ENCODE measurements at places on chromosomes 6 and 20.

GRCh38 chr6:25004357-25004756, 68.6 kb upstream of the RIPOR2 start:
- DNase-seq: no peak

DNA sequence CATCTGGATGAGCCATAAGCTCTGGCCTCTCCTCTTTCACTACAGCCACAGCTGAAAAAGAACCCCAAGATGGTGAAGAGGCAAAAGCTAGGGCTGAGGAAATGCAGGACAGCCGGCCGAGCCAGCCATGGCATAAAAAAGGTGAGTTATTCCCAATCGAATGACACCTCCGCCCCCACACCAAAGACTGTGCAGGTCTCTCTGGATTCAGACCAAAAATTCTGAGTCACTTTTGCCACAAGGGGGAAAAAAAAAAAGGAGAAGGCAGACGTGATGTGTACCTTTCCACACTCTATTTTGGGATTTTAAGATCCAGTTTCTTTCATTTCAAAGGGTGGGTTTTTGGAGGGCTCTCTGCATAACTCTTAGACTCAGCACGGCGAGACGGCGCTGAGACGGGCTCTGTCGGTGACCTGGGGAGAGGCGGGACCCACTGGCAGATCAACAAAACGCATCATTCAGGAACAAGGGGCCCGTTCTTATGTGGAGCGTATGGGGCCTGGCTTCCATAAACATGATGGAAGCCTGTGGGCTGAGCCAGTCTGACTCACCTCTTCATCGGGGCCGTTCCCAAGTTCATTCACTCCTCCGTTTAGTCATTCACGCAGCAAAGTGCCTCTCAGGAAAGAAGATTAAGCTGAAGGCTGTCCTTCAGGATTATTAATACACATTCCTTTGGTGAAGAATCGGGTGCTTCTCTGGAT, 54.8 kb downstream of the NFATC2 start:
- no peak for DNase-seq

- DNase-seq: no peak
Measured at GRCh38 chr6:4531406-4531805, 244.8 kb upstream of the CDYL start.

DNA sequence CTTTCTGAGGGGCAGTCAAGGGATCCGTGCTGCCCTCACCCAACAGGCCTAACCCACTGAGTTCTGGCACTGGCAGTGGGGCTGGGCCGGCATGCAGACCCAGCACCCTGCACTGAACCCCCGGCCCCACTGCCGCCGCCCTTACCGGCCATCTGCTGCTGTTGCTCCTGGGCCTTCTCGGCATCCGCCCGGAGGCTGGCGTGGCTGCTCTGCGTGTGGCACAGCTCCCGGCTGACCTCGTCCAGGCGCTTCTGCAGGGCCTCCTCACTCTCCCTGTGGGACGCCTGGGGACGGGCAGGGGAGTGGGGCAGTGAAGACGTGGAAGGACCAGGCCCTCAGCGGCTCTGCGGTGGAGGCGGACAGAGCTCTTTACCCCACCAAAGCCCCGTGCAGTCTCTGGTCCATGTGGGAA, 52.4 kb downstream of the RRBP1 start:
- DNase-seq: no peak

DNA sequence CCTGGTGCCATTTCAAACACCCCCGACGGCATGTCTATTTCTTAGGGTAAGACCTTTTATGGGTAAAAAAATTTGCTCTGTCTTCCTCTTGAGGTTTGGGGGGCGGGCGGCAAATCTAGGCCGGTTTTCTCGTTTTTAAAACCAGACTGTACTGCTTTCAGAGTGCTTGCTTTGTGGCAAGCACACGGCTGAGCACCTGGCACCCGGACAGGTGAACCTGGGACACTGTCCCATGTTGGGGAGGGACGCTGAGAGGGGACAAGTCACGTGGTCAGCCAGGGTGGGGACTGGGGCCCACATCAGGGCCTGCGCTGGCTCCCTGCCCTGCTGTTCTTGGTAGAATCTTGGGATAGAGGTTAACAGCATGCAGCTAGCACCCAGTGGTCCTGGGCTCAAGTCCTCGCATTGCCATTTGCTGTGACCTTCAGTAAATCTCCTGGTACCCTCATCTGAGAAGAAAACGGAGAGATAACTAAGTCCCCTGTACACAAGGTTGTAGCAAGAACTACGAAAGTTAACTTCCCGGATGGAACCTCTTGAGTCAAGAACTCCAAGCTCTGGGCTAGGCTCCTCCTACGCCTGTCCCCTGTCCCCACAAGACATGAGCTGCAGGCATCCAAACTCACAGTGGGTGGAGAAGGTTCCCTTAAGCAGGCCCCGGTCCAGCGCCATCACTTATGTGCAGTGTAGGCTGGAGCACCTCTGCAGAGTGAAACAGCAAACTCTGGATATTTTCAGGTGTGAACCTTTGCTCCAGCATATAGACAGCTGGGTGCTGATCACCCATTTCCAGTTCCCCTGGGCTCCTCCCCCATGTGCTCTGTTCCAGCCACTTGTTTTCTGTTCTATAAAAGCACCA, 41.7 kb downstream of the PMEPA1 start:
- no peak for DNase-seq

- no peak for DNase-seq
Measured at GRCh38 chr6:124479991-124480430, 482.2 kb upstream of the RNF217 start.

GRCh38 chr6:159092631-159093030, 47.8 kb upstream of the TAGAP start:
- DNase-seq: no peak

- DNase-seq: no peak
Measured at GRCh38 chr6:127376685-127377084, 33.3 kb upstream of the ECHDC1 start.

DNA sequence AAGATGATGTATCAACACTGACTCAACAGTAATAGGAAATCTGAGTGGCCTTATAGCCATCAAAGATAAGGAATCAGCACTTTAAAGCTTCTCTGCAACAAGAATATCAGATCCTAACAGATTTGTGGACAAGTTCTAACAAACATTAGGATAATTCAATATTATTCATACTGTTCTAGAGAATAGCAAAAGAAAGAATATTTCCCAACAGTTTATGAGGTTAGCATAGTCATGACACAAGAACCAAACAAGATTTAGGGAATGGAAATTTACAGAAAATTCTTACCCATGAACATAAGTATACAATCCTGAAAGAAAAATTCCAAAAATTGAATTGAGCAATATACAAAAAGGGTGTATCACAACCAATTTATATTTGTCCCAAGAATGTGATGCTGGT, 64.3 kb upstream of the BTBD3 start:
- DNase-seq: no peak

DNA sequence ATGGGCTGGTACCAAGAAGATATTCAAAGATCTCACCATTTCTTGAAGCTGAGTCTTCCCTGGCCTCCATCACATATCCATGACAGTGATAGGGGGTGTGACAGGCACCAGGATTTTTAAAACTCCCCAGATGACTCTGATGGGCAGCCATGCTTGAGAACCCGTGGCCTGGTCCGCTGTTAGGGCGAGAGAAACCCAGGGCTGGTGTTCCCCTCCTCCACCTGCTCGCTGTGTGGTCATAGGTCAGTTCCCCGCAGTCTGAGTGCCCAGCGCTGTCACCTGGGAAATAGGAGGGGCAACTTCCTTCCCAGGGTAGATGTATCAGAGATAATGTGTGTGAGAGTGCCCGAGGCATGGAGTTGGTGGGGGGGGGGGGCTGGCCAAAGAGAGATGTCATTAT, 50.9 kb downstream of the TMEM242 start:
- DNase-seq: no peak

- DNase-seq: no peak
Measured at GRCh38 chr6:164066335-164066734, 651.8 kb downstream of the QKI start.

- no peak for DNase-seq
Measured at GRCh38 chr6:76003113-76003512, 69.3 kb downstream of the IMPG1 start.

GRCh38 chr20:10185741-10186558, 32.7 kb upstream of the SNAP25 start:
- no peak for DNase-seq

GRCh38 chr6:3309391-3310050, 50.8 kb downstream of the PSMG4 start:
- DNase-seq: no peak

- DNase-seq: no peak
Measured at GRCh38 chr20:9616455-9616805, 102.0 kb downstream of the LAMP5 start.

- DNase-seq: no peak
Measured at GRCh38 chr6:27478141-27478705, 5.3 kb upstream of the ZNF184 start.

All from activated T-helper 1 cell treated with anti-CD3 and anti-CD28 coated beads, Interleukin-2, amount 50 U/mL, for 16 hours (primary cell).